ENCODE measurements at places on chromosomes 1 and 21.

DNA sequence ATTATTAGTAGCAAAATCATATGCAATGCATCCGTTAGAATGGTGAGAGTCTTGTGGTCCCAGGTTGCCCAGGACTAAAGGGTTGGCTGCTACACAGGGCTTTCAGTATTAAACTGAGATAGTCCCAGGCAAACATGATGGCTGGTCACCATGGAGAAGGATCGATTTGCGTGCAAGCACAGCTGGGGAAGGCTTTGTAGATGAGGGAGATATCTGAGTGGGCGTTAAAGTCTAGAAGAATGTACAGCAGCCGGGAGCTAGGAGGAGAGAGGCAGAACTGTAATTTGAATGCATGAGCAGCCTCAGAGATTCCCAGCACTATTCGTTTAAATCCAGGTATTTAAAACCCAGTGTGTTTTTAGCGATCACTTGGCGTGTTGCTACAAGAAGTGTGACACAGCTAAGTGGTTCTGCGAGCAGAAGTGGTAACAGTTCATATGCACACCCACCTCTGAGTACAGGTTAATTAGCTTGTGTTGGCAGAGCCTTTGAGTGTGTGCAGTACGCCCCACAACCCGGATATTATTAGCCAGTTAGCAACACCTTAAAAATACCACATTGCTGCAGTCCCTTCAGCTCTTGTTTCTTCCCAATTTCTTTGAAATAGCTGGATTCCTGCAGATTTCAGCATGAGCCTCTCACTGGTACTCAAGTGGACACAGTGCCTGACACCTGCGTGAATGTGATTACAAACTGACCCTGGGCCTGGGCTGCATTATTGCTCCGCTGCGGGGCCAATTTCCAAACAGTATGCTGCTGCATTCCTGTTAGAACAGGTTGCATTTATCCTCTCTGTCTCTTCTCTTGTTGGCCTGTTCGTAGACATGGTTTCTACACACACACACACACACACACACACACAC, 67.2 kb upstream of the SCAF4 start:
- DNase-seq, result no peak

- no peak for DNase-seq
These were observed 263.7 kb downstream of the PTPRU start for GRCh38 chr1:29500041-29500440.

DNA sequence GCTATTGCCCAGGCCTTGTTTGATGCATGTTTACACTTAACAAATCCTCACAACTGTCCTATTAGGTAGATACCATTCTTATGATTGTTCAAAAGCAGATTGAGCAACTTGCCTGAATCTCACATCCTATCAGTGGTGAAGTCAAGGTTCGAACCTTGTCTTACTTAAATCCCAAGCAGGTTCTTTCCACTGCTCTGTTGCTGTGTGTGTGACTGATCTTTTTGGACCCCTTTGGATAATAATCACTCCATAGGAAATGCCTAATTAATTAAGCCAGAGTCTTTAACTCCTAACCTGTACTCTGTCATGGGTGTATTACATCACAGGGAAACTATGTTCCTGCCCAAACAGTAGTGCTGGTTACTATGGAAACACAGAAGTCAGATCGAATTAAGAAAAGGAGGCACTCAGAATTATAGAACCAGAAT, 84.2 kb downstream of the SPATA46 start:
- no peak for DNase-seq

DNA sequence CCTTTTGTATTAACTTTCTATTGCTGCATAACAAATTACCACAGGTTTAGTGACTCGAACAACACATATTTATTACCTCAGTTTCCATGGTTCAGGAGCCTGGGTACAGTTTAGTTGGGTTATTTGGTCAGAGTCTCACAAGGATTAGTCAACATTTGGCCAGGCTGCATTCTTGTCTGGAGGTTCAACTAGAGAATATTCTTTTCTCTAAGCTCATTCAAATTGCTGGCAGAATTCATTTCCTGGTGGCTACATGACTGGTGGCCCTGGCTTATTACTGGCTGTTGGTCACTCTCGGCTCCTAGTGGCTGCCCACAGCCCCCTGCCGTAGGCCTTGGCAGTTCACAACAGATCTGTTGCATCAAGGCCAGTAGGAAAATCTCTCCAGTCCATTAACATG, 81.1 kb upstream of the ADAR start:
- no peak for DNase-seq

DNA sequence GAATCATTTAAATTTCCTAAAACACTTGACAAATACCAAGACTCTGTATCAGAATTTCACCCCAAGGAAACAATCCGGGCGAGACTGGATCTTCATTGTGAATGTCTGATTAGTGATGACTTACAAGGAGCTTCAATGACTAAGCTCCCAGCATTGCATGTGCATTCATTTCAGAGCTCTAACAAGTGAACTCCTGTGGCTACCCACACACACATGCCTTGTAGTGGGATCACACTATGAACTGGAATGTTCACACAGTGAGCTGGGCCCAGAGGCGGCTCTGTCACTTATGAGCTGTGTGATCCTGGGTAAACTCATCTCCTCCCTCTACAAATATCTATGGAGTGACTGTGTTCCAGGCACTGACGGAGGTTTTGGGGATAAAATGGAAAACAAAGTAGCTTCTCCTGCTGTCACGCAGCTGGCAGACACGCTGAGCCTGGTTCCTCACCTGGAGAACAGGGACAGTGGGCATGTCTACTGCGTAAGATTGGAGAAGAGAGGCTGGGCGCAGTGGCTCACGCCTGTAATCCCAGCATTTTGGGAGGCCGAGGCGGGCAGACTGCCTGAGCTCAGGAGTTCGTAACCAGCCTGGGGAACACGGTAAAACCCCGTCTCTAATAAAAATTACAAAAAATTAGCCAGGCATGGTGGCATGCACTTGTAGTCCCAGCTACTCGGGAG, 56.9 kb downstream of the CLSTN1 start:
- DNase-seq, result no peak

GRCh38 chr1:108657356-108658080, 3.4 kb downstream of the HENMT1 start:
- DNase-seq, result no peak

DNA sequence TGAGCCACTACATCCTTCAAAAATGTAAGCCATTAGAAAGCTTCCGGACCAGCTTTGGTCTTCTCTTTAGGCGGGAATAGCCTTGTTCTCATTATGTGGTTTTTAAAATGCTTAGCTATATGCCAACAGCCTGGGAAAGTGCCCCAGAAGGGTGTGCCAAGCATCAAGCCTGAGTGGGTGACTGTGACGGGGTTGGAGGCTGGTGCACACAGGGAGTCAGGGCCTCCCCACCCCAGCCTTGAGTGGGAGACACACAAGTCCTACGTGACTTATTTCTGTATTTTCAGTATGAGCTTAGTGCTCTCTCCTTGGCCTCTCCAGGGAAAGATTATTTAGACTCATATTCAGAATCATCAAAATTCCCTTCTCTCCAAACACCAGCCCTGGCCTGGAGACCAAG, 9.8 kb downstream of the UBASH3A start:
- DNase-seq, result no peak

- no peak for DNase-seq
These were observed 31.8 kb downstream of the RUNX1 start for GRCh38 chr21:35017256-35017655.

- no peak for DNase-seq
These were observed 316.8 kb downstream of the SETD4 start for GRCh38 chr21:35743571-35743970.

DNA sequence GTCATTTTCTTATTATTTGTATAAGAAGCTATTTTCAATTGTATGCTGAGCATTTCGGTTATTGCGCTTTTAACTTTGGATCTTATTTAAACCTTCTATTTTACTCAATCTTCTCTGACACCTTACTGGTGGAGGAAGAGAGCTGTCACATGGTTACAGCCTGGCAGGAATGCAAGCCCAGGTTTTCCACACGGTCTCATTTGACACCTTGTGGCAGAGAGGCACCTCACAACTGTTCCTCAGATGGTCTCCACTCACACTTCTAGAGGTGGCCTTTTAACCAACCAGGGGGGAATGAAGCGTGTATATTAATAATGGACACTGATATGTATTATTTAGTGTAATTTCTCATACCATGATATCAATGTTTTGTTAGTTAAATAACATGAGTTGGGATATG, 9.6 kb downstream of the OR2T33 start:
- DNase-seq, result no peak

DNA sequence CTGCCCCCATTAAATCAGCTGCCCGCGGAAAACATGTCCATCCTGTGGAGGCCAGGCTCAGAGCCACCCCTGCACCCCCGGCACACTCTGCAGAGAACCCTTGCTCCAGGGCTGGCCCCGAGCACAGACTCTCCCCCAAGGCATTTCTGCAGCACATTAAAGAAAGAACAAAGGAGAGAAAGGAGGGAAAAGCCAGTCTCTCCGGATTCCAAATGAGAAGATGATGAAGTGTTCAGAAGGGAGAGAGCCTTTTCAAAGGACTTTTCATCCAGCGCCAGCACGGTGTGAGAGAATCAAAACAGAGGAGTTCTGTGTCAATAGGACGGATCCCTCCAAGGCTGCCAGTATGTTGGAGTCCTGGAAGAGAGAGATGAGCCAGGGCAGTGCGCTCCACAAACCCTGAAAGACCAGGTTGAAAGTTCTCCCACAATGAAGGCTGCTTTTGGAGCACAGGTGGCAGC, 498.3 kb downstream of the NPHP4 start:
- DNase-seq, result no peak

DNA sequence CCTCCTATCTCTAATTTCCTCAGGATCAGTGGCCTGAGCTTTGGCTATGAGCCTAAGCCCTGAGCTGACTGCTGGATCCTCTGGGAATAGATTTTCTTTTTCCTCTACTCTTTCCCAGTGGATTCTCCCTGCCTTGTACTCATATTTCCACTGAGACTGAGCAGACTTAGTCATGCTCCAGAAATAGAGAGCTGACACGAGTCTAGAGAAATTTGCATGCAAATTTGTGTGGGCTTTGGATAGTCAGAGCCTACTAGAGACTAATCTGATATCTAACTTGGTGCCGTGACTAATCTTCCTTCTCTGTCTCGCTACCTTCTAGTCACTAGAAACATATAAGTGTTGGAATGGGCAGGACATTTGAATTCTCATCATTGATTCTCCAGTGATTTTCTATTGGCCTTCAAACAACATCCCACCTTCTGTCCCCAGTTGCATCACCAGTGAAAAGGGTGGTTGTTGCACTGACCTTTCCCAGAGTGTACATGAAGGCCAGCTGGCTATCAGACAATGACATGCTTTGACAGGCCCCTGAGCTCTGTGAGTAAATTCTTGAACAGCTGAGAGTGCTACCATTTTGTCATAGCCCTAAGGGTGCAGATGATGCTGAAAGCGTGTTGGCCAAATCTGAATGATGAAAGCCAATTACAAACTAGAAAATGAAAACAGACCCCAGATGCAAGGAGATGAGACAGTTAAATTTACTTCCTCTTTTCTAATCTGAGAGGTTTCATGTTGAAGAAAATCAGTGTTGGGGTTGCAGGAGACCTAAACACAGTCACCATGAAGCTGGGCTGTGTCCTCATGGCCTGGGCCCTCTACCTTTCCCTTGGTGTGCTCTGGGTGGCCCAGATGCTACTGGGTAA, at the start of gene FCRLA:
Gene FCRLA (plus strand): TSS at position 748 of the 866 bp plus-strand sequence. CDS start 36 bp downstream, at position 784.
- no peak for DNase-seq

- no peak for DNase-seq
These were observed 245.5 kb downstream of the RPS6KC1 start for GRCh38 chr1:213296558-213296957.

- DNase-seq, result no peak
These were observed 14.2 kb downstream of the VPS13D start for GRCh38 chr1:12244078-12244477.

GRCh38 chr1:201676641-201677040, 137.7 kb downstream of the NAV1 start:
- no peak for DNase-seq

- no peak for DNase-seq
These were observed 299.5 kb downstream of the ST6GALNAC3 start for GRCh38 chr1:76374086-76374485.

- no peak for DNase-seq
These were observed 120.6 kb downstream of the ADGRL2 start for GRCh38 chr1:81921344-81921743.

- peak; percentile 50 for DNase-seq
These were observed 48.5 kb upstream of the ACOT11 start for GRCh38 chr1:54499360-54500106.

DNA sequence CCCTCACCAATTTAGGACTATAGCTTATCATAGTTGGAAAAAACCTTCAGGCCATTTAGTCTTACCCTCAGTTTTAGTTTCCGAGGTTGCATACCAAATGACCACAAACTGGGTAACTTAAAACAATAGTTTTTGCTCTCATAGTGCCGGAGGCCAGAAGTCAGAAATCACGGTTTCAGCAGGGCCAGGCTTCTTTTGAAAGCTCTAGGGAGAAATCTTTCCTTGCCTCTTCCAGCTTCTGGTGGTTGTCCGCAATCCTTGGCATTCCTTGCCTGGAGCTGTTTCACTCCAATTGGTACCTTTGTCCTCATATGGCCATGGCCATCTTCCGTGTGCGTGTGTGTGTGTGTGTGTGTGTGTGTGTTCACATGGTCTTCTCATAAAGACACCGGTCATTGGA, 12.4 kb upstream of the PLXNA2 start:
- no peak for DNase-seq

GRCh38 chr1:157113106-157113505, 13.5 kb upstream of the ETV3L start:
- DNase-seq, result no peak

DNA sequence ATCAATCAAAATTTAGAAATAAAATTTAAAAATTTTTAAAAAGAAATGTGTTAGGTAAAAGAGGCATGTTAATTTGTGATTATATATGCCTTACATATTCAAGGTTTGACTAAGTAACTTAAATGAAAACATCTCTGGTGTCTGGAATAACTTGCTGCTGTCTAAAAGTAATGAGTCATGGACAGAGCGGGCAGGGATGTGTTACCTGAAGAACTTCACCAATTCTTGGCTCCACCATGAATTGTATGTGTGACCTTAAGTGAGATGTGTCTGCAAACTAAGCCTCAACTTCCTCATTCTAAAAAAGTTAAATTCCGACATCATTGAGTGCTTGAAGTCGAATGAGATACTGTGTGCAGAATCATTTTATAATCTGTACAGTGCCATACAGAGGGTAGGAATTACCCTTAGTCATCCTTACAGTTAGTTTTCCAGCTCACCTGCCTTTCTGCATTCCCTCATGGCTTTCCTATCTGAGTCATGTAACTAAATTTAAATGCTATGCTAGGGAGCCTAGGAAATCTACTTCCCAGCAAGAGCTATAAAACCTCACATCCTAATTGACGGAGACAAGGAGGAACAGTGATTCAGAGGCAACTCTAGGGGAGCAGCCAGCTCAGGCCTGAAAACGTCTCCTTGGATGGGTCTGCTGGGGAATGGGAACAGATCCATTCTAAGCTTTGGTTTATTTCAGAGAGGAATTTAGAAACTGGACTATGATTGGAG, 100.7 kb upstream of the TSPAN2 start:
- DNase-seq, result no peak

- peak; percentile 78 for DNase-seq
These were observed 29.4 kb downstream of the IL6R start for GRCh38 chr1:154434346-154435085.
